ENCODE measurements at places on chromosomes 7 and 10.

GRCh38 chr7:21076574-21076973 lies 289.9 kb upstream of the SP8 start:
- no peak for DNase-seq

DNA sequence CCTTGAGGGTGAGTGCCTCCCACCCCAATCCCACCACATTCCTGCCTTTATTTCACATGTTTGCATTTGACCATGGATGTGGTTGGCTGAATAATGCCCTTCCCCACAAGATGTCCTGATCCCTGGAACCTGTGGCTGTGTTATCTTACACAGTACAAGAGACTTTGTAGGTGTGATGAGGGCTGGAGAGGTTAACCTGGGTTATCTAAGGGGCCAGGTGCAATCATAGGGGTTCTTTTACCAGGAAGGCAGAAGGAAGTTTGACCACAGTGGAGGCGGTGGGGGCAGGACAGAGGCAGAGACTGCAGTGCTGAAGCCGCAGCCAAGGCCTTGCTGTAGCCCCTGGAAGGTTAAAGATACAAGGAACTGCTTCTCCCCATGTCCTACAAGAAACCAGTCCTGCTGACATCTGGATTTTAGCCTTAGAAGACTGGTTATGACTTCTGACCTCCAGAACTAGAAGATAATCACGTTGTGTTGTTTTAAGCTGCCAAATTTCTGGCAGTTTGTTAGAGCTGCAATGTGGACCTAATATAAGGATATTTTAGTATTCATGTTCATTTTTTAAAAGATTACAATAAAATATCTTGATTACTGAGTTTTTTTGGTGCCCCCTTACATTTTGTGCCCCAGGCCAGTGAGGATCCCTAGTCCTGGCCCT lies 136.6 kb downstream of the ARHGAP22 start:
- DNase-seq, result no peak

DNA sequence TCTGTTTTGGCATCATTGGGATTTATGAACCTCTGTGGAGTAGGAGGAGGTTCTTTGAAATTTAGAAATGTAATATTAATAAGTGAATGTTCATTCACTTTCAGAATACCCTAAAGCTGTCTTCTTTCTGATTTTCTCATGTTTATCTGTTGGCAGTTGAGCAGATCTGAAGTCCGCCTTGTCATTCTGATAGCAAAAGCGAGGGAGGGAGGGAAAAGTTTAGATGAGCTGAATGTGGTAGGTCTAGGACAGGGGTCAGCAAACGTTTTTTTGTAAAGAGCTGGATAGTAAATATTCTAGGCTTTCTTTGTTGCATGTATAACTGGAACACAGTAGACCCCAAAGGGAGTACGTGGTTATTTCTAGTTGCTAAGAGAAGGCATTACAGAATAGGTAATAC lies 94.4 kb upstream of the GATA3 start:
- no peak for DNase-seq

DNA sequence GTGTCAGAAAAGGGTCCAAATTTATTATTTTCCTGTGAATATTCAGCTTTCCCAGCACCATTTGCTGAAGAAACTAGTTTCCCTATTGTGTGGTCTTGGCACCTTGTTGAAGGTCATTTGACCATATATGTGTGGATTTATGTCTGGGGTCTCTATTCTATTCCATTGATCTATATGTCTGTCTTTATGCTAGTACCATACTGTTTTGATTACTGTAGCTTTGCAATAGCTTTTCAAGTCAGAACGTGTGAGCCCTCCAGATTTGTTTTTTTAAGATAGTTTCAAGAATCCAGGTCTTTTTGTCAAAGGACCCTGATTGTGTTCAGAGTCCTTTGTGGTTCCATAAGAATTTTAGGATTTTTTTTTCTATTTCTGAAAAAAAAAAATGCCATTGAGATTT lies 79.0 kb upstream of the WAC start:
- no peak for DNase-seq

- DNase-seq, result no peak
Measured at GRCh38 chr7:30681815-30682211, 443 bp downstream of the CRHR2 start.

- no peak for DNase-seq
Measured at GRCh38 chr7:48180981-48181380, 9.7 kb downstream of the ABCA13 start.

GRCh38 chr10:128614802-128615553 lies 488.8 kb upstream of the MKI67 start:
- DNase-seq, result no peak

GRCh38 chr7:13540429-13540828 lies 449.0 kb downstream of the ETV1 start:
- no peak for DNase-seq

GRCh38 chr10:27752673-27753237 lies 7.1 kb upstream of the MKX start:
- no peak for DNase-seq

DNA sequence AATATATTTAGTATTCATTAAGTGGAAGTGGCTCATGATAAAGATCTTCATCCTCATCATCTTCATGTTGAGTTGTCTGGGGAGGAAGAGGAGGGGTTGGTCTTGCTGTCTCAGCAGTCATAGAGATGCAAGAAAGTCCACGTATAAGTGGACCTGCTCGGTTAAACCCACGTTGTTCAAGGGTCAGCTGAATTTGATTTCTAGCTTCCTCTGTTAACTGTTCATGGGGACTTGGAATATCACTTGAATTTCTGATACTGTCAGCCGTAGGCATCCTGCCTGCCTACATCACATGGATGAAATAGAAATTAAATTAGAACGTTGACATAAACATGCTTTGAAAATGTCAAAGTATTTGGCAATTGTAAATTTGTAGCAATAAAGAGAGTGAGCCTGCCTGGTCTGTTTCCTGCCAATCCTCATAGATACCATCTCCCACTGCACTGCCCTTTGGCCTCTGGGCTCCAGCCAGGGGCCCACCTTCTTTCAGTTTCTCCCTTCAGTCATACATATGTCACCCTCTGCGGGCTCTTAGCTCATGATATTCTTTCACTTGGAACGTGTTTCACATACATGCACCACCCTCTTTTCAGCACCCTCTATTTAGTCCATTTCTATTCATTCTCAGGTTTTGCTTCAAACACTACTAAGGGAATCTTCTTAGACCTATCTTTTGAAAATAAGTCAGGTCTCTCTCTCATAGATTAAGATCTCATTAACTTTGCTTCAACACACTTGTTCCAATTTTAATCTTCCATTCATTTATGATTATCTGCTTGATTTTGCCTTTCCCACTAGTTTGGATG lies 376.3 kb downstream of the IPMK start:
- DNase-seq, result no peak

DNA sequence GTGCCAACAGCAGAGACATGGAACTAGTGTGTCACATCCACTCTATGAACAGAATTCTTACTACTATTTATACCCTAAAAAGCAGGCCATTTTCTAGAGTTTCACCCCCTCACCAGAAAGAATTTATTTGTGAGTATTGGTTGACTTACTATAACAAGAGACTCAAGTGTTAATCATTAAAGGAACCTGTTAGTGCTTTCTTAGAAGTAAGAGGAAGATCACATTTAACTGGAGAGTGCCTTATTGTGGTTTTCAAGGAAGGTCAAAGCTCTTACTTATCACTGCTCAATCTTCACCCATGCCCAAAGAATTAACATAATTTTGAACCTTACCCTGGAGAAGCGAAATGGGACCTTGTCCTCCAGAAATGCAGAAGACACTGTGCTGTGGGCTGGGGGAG lies 169.3 kb upstream of the PRSS1 start:
- DNase-seq, result no peak

DNA sequence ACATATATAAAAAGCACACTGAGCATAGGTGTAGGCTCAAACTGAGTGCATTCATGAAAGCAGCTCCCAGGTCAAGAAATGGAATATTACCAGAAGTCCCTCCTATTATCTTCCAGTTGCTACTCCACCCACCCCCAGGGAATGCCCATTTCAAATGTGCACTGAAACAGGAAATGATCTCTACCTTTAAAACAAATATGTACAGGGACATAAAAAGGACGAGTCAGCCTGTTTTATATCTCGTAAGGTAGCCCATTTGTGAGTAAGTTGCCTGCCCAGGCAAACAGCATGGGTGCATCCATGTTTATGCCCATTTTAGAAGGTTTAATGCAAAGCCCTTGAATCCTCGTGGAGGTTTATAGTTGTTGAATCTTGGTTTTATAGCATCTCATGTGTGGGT lies 10.4 kb downstream of the FFAR4 start:
- no peak for DNase-seq

- no peak for DNase-seq
Measured at GRCh38 chr10:117546020-117546580, 3.6 kb downstream of the EMX2 start.

DNA sequence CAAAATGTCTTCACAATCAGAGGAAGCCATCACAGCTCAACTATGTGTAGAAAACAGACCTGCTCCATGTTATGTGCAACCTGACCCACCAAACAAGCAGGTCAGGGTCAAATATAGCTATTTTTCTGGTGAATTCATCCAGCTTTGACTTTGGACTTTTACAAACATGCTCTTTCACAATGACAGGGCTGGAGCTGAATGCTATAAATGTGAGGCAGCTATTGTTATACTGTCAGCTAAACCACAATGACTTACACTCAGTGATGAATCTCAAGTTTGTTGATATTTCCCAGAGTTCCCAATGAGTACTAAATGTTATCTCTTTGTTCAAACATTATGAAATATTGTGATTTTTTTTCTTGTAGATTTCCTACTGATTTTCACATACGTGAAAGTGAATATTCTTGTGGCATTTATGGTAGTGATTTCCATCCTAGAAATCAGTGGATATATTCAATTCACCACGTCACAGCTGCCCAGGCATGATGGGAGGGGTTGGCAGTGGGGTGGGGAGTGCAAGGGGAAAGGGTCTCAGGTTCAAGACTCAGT lies 2.5 kb upstream of the ITIH2 start:
- no peak for DNase-seq

DNA sequence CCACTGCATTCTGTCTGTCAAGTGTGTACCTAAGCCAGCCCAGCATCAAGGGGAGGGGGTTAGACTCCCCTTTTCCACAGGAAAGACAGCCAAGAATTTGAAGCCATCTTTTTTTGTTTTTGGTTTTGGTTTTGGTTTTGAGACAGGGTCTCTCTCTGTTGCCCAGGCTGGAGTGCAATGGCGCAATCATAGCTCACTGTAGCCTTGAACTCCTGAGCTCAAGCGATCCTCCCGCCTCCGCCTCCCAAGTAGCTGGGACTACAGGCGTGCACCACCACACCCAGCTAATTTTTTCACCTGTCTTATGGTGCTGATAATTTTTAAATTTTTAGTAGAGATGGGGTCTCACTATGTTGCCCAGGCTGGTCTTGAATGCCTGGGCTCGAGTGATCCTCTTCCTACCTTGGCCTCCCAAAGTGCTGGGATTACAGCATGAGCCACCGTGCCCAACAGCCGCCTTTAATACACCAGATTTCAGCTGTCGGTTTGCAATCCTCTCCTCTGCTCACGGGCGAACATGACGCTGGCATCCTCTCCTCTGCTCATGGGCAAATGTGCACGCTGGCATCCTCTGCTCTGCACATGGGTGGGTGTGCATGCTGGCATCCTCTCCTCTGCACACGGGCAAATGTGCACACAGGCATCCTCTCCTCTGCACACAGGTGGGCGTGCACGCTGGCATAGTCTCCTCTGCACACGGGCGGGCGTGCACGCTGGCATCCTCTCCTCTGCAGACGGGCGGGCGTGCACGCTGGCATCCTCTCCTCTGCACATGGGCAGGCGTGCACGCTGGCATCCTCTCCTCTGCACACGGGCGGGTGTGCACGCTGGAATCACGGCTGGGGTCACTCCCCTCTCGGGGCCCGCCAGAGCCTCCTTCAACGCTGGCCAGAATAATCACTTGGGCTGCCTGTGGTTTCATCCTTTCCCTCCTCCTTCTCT lies 56.0 kb upstream of the PDGFA start:
- no peak for DNase-seq

DNA sequence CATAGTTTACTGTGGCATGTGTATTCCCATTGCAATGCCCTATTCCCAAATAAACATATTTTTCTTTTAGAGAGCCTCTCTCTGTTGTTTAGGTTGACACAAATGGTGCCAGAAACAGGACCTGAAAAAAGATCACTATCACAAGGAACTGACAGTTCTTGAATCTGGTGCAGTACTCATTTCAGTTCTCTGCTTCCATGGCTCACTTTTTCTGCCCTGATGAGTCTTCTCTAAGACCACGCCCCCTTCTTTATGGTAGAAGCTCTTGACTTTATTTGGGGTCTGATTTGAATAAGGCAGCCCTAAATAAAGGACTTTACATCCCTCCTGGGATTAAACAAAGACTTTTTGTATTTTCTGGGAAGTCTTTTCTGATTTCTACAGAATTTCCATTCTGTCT lies 3.5 kb upstream of the CCDC126 start:
- DNase-seq, result no peak

- DNase-seq, result no peak
Measured at GRCh38 chr7:47807756-47808155, 140.5 kb downstream of the PKD1L1 start.

GRCh38 chr7:46886669-46887374 lies 695.1 kb downstream of the TNS3 start:
- DNase-seq, result no peak

GRCh38 chr10:80477-81105 lies 31.5 kb upstream of the TUBB8 start:
- no peak for DNase-seq

- DNase-seq, result no peak
Measured at GRCh38 chr10:48457949-48458661, 146.8 kb downstream of the ARHGAP22 start.

DNA sequence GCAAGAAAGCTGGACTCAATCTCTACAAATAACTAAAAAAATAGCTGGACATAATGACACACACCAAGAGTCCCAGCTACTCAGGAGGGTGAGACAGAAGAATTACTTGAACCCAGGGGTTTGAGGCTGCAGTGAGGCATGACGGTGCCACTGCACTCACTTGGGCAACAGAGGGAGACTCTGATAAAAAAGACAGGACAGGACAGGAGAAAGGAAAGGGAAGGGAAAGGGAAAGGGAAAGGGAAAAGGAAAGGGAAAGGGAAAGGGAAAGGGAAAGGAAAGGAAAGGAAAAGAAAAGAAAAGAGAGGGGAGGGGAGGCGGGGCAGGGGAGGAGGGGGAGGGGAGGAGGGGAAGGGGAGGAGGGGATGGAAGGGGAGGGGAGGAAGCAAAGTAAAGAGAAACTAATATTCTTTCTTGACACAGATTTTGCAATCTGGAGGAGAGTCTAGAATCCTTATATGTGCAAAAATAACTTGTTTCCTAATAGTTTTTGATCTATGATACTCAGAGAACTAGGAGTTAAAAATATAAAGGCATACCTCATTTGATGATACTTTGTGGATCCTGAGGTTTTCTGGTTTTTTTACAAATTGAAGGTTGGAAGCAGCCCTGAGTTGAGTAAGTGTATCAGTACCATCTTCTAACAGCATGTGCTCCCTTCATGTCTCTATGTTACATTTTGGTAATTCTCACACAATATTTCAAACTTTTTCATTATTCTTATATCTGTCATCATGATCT lies 8.0 kb downstream of the SAR1A start:
- no peak for DNase-seq

DNA sequence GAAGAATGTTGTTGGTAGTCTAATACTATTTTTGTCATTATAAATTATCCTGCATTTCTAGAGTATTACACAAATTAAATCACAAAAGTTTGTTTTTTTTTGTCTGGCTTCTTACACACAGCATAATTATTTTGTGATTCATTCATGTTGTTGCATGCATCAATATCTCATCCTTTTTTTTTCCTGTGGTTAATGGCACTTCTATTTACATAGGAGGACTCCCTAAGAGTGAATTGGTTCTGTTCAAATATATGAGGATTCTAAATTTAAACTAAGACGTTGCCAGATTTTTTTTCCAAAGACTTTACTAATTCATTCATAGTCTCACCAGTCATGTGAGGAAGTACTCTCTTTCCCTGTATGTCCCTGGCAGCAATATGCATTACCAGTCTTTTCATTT lies 303.3 kb downstream of the GPR37 start:
- no peak for DNase-seq

GRCh38 chr10:71771821-71772617 lies 1.3 kb downstream of the VSIR start:
- peak; percentile 91 for DNase-seq

Measured in hematopoietic multipotent progenitor cell treated with erythropoietin and hydrocortisone succinate and interleukin-3 and kit ligand, for 17 days (in vitro differentiated cells).